ENCODE measurements at places on chromosomes 5 and 9.

- DNase-seq, result no peak
These were observed 812.0 kb downstream of the CDH18 start for GRCh38 chr5:19175776-19176570.

DNA sequence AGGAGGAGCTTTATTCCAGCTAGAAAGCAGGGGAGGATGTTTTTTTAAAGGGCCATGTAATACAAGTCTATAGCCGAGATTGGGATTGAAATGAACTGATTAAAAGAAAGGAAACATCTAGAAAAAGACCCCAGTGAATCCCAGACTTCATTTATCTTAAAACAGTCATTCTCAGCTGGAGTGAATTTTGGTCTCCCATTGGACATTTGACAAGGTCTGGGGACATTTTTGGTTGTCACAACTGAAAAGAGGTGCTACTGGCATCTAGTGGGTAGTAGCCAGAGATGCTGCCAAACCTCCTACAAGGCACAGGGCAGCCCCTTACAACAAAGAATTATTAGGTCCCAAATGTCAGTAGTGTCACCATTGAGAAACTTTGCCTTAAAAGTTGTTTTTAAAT, 16.3 kb upstream of the SPINK4 start:
- DNase-seq, result no peak

DNA sequence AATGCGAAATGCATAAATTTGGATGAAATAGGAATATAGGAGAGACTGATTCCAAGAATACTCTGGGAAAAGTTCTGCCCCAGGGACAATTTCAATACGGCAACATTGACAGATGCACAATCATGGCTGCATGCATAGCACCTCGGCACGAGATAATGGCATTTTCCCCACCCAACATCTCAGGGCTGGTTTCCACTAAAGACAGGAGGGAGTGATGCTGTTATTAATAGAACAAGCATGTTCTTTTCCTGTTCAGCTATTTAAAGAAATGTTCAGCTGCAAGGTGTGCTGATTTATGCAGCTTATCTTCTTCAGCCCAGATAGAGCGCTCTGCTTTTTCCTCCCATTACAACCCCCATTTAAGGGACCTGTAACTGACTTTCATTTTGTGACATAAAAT, 740.2 kb downstream of the TLR4 start:
- no peak for DNase-seq

- no peak for DNase-seq
These were observed 38.1 kb downstream of the CNOT6 start for GRCh38 chr5:180532268-180532667.

DNA sequence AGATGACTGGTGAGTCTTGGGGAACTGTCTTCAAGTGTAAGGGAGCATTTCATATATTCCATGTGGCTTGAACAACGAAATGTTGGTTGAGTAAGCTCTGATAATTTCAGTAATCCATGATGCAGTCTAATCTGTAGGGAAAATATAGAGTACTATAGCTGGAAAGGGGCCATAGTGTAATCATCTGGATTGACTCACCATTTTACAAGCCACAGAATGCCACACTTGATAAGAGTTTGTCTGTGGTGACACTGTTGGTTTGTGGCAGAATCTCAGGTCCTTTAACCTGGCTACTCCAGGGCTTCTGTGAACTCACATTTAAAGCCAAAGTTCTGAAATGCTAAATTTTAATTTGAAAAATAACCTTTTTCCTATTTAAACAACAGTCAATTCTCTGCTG, 16.3 kb upstream of the MAML1 start:
- DNase-seq, result no peak

GRCh38 chr5:370311-370958, 48.9 kb downstream of the AHRR start:
- no peak for DNase-seq

- no peak for DNase-seq
These were observed 75.1 kb downstream of the PSAT1 start for GRCh38 chr9:78371981-78372380.

DNA sequence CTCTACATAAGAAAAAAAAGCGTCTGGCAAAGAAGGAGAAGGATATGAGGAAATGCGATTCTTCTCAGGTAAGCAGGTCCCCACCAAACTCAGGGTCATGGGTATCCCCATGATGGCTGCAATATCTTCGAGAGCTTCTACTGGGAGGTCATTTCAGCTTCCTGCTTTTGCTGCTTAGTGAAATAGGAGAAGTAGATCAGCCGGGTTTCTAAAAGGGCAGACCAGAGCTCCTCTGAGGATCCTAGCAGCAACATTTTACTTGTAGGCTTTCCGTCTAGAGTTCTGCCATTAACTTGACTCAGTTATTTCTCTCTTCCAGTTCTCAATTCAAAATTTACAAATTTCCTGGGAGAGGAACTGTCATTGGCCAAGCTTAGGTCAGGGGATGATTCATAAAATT, 134.7 kb downstream of the DPYSL3 start:
- no peak for DNase-seq

DNA sequence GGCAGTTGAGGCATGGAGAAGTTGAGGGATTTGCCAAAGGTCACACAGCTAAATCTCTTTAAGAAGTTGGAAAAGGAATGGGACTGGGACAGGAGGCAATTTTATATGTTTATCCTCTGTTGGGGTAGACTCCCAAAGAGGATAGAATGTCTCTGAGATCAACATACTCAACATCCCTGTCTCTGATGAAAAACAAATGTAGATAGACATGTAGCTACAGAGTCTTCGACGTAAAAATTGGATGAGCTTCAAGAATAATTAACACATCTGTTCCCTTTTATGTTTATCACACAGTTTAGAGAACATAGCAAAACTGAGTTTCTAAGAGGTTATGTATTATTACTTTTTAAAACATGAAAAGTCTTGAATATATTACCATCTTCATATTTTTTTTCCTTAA, 204.6 kb upstream of the CD180 start:
- no peak for DNase-seq

DNA sequence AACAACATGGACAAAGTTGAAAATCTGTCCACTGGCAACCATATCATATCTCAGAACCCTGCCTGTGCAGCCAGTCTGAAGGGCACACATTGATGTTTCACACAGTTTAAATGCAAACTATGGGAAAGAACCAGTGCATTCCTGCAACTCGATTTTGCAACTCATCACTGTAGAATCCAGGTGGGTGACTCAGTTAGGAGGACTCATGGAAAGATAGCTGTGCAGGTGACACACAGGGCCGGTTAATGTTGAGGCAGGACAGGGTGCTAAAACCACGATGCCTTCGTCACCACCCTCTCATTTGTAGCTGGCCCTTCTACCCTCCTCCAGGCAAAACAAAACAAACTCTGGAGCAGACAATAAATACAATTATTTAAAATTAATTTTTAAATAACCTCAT, 62.8 kb downstream of the TLE1 start:
- DNase-seq, result peak; percentile 95

- peak; percentile 64 for DNase-seq
These were observed 41.0 kb downstream of the B4GALT1 start for GRCh38 chr9:33125871-33126823.

DNA sequence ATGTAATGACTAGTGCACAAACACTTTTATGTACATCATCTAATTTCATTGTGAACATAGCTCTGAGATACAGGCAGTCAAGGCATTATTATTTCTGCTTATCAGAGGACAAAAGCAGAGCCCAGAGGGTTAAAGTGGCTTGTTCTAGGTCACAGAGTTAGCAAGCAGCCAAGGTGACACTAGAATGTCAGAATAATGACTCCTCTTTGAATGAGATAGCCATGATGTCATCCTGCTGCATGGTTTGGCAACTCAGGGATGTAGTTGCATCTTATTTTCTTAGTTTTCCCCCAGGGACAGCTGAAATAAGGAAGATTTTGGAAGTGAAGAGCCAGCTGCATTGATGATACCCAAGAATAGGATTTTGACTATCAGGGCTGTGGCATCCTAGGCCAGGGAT, 54.4 kb downstream of the KCNV2 start:
- DNase-seq, result no peak
